ENCODE measurements at places on chromosomes 5 and 9. TPM values are rescaled to one million over a fixed set of nuclear protein-coding genes. Genes with fewer than 3 reads are reported as not detected.

Gene BARX1
- total RNA-seq = not detected

Gene HSPB3
- not detected for total RNA-seq

Gene EGFL7
- 48.9 TPM for total RNA-seq

Gene HTR4
- total RNA-seq = 0.15 TPM

Gene DDX4
- total RNA-seq = not detected

Gene TAF11L5
- not detected for total RNA-seq

Gene SOHLH1
- total RNA-seq = not detected

Gene CDO1
- total RNA-seq = 47.7 TPM

Gene TTC23L
- total RNA-seq = 2.0 TPM

Gene ENHO
- 1.8 TPM for total RNA-seq

Gene RMND5B
- total RNA-seq = 34.4 TPM

Gene KCNV2
- not detected for total RNA-seq

Gene ZNF483
- 24.9 TPM for total RNA-seq

Gene TMEM252
- total RNA-seq = not detected

Gene SQSTM1
- 462 TPM for total RNA-seq

All from breast epithelium (tissue), 4 donors.